Trophoblast cell (in vitro differentiated cells and primary cell): ENCODE measurements at places on chromosomes 13 and 19.

DNA sequence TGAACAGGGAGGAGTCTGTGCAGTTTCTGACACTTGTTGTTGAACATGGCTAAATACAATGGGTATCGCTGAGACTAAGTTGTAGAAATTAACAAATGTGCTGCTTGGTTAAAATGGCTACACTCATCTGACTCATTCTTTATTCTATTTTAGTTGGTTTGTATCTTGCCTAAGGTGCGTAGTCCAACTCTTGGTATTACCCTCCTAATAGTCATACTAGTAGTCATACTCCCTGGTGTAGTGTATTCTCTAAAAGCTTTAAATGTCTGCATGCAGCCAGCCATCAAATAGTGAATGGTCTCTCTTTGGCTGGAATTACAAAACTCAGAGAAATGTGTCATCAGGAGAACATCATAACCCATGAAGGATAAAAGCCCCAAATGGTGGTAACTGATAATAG, 16.1 kb downstream of the CEACAM6 start:
- DNase-seq: no peak

GRCh38 chr19:35509861-35510625, 3.4 kb downstream of the DMKN start:
- peak; percentile 23 for DNase-seq

- peak; percentile 56 for DNase-seq
Observed at GRCh38 chr19:42246143-42246921, 3.9 kb upstream of the GSK3A start.

- DNase-seq: no peak
Observed at GRCh38 chr19:14868497-14868896, 17.4 kb downstream of the OR7A17 start.

DNA sequence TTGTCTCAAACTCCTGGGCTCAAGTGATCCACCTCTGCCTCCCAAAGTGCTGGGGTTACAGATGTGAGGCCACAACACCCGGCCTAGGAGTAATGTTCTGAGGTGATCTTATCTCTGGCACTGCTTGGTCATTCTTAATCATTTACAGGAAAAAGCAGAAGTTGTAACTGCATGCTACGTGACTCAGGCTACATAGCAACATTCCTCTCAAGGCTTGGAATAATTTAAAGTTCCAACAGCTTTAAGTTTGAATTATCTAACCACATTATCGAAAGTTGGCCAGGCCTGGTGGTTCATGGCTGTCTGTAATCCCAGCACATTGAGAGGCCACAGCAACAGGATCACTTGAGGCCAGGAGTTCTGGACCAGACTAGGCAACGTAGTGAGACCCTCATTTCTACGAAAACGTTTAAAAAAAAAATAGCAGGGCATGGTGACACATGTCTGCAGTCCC, 3.9 kb upstream of the B9D2 start:
- DNase-seq: peak; percentile 81
